Hindlimb muscle (tissue), 1 donor: ENCODE measurements at places on chromosomes 2 and 18.

GRCh38 chr2:147607379-147607778 is 237.4 kb upstream of the ACVR2A start:
- no peak for DNase-seq

GRCh38 chr2:1546023-1546591 is 132.8 kb downstream of the TPO start:
- peak; percentile 53 for DNase-seq

DNA sequence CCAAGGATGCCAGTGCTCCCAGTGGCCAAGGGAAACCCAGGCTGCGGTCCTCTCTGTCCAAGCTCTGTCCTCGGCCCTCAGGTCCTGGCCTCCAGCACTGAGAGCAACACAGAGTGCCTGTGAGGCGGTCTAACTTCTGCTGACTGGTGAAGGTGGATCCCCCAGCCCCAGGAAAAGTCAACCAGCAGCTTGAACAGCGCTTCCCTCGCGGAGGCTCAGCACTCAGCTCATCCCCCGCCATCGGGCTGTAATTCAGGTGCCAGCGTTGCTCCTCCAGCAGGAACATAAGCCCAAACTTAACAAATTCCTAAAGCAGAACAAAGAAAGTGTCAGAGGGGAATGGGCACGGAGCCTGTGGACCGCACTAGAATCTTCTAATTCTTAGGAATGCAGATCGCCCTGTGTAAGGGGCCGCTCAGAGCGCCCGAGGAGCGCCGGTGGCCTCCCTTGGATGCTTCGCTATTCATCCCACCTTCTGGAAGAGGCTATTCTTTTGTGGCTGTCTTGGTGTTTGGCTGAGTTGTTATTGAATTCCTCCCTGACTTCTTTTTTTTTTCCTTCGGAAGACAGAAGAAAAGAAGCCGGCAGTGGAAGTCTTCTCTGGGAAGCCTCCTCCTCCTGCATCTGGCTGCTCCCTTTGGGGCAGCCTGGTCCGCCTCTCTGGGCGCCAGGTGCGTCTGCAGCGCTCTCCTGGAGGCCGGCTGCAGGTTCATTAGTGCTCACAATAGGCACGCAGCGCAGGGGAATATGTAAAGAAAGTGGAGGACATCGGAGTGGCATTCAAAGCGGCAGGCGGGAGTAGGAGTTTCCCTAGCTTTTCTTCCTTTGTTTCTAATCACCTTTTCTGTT is 905.6 kb downstream of the TSN start:
- DNase-seq: no peak

DNA sequence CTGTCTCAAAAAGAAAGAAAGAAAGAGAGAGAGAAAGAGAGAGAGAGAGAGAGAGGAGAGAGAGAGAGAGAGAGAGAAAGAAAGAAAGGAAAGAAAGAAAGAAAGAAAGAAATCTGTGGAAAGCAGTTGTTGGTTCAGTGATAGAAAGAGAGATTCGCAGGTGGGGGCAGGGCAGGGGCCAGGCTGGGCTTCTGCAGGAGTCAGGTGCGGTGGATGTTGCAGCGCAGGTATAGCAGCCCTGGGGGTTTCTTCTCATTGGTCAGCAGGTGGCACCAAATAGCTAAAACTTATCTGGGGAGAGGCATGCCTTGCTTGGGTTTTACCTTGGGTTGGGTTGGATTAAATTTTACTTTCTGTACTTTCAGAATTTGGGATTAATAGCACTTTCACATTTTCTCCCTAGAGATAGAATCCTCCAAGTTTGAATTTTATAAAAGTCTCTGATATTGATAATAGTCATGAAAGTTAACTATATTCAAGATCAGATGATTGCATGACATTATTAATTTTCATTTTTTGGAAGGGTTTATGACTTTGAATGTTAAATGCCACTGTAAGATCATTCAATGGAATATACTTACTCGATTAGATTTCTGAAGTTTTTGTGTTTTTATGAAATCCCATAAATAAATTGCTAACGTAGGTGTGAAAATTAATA is 66.6 kb downstream of the SPTBN1 start:
- peak; percentile 30 for DNase-seq

DNA sequence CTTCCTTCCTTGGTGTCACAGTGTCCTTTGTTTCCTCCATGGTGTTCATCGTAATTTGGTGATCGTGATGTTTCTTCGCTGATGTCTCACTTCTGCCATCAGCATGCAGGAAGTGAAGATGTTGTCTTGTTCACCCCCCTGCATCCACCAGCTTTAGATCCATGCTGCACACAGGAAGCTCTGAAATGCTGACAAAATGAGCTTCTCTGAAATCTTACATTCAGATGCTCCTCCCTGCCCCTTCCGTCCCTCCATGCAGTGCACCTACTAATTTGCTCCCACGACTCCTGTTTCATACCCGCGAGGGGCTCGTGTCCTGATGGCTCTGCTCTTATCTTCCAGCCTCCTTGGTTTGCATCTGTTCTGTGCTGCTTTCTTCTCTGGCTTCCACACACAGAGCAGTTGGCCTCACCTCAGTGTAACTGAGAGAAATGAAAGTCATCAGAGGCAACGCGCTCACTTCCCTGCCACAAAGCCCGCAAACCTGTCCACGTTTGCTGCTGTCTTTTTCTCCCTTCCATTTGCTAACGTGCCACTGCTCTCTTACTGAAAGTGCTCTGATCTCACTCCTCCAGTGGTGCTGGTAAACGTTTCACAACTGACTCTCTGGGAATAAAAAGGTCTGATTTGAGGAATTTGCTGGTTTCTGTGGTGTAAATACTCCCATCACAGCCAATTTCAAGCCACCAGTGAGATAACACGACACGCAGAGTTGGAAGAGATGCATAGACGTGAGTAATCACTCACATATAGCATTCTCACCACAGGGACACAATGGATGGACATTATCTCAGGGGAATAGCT is 41.0 kb upstream of the MGAT4A start:
- no peak for DNase-seq

- DNase-seq: no peak
Measured at GRCh38 chr2:218882461-218882816, 1.8 kb downstream of the WNT10A start.

DNA sequence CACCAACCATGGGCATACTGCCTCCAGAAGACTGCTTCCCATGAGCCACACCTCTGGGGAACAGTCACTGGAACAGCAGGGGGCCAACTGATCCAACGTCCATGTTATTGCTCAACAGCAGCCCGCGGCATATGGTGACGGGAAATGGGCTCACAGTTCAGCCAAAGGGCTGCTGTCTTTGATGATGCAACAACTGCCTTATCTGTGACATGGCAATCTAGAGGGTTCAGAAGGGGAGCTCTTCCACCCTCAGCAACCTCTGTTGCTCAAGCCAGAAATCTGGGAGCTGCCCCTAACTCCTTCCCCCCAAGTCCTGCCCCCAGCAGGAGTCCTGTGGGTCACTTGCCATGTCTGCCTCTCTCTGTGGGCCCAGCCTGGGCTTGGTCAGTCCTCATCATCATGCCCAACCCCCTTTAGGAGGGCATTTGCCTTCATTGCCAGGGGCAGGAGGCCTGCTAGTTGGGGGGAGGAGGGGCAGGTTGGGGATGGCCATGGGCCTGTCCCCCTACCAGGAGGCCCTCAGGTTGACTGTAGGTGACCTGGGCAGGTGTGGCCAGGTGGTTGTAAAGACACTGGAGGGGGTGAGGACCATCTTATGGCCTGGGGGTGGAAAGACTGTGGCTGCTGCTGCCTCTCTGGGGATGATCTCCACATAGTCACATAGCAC is 212.9 kb downstream of the CYP26B1 start:
- no peak for DNase-seq
